Activated naive CD4-positive, alpha-beta T cell (primary cell): ENCODE measurements at places on chromosomes 1 and 21.

DNA sequence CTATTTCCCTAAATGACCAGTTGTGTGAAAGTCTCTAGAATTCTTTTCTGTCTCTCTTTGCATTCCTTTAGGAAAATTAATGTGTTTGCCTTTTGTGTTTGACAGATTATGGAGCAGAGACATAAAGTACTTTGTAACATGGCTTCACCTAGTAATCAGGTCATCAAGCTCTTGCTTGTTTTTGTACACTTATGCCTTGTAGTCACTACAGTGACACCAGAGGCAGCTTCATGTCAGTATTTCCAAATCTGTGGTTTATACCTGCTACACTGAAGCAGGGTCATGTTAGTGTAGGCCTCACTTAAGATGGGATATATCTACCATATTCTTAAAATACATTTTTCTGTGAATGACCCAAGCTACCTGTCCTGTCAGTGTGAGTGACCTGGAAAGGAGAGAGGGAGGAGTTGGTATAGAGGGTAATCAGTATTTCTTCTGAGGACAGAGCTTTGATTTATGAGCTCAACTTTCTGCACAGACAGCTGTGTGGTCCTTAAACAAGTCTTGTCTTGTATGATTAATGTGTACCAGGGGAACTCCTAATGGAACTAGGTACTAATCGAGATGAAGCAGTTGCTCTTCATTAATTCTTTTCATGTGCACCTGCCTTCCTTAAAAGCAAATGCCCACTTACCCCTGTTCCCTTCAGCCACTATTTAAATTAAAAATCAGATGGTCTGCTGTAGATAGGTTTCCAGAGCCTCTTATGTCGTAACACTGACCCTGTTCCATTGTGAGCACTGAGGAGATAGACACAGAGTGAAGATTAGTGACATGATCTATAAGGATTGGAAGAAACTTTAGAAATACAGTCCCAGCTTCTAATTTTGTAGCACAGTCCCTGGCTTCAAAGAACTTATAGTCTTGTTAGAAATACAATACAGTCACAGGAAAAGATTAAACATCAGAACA, 45.7 kb downstream of the MACO1 start:
- DNase-seq: no peak

DNA sequence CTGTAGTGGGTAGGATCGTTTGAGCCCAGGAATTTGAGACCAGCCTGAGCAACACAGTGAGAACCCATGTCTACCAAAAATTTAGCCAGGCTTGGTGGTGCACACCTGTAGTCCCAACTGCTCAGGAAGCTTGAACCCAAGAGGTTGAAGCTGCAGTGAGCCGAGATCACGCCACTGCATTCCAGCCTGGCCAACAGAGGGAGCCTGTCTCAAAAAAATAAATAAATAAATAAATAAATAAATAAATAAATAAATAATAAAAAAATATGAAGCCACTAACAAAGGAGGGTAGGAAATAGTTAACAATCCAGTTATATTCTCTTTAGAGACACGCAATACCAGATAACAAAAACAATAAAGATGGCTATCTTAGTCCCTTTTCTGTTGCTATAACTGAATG, 11.9 kb upstream of the CBR3 start:
- no peak for DNase-seq

- DNase-seq: no peak
These were observed 169.3 kb downstream of the PRDM2 start for GRCh38 chr1:13869172-13869797.

DNA sequence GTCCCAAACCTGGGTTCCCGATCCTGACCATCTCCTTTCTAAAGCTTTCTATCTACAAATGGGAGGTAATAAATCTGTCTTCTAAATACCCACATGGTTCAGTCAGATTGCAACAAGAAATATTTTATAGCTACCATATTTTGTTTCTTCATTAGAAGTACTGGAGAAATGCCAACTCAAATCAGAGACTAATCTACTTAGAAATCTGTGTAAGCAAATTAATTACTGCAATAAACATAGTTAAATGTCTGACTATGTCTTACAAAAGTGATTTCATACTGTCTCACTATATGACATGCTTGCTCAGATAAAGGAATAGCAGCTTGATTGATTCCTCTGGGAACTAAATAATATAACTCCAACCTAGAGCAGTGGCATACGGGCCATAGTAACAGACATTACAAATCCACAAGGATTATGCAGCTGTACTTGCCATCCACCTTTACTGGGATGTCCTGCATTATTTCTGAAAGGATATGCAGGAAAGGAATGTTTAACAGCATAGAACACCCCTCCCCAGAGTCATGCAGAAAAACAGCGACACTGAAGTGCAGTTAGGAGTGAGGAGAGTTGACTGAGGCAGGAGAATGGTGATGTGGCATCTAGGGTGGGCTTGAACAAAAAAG, 80.3 kb downstream of the PCNX2 start:
- no peak for DNase-seq

- no peak for DNase-seq
These were observed 46.6 kb downstream of the S1PR1 start for GRCh38 chr1:101283443-101283842.

GRCh38 chr1:156359973-156360372, 9.0 kb upstream of the RHBG start:
- no peak for DNase-seq

DNA sequence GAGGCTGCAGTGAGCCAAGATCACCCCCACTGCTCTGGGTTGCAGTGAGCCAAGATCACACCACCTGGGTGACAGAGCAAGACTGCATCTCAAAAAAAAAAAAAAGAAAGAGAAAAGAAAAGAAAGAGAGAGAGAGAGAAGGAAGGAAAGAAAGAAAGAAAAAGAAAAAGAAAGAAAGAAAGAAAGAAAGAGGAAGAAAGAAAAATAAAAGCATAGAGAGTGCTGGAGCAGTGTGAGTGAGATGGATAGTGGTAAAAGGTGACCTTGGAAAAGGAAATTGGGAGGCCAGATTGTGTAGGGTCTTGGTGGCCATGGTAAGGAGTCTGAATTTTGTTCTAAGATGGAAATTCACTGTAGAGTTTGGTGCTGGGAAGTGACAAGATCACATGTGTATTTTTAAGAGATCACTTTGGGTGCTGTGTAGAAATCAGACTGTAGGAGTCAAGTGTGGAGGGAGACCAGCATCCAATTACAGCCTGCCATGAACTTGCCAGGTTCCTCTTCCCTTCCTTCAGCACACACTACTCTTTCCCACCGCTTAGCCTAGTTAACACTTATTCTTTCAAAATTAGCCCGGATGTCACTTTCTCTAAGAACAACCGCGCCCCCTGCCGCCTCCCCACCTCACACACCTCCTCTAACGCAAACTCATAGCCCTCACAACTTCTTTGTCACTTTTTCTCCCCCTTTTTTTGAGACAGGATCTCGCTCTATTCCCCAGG, 17.9 kb downstream of the MTX1 start:
- peak; percentile 39 for DNase-seq

GRCh38 chr1:54645806-54646676, 4.5 kb downstream of the MROH7 start:
- no peak for DNase-seq

DNA sequence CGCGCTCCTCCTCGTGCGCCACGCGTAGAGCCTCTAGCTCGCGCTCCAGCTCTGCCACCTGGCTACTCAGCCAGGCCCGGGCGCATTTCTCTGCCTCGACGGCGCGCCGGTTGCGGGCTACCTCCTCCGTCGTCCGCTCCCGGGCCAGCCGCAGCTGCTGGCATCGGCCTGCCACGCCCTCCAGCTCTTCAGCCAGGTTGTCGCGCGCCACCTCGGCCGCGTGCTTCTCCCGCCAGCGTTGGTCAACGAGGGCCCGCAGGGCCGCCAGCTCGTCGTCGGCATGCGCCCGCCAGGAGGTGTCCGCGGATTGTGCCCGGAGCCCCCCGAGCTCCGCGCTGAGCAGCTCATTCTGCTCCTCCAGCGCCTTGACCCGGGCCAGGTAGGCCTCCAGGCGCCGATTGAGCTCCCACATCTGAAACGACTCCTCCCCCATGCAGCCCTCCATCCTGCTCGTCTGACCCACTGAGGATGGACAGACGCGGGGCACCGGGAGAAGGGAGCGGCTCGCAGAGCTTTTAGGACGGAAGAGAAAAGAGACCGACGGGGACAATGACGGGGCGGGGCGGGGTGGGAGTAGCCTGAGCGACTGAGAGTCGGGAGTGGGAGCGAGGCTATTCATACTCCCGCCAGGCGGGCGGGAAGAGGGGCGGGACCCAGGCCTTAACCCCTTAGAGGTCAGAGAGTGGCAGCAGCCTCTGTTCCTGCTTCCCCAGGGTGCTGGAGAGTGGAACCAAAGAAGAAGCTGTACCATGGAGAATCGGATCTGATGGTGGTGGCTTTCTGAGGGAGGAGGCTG, at the start of gene NES:
TSS of gene NES (minus strand) at position 588 of the 796 bp plus-strand sequence. CDS start at position 445, 143 bp downstream.
- no peak for DNase-seq

DNA sequence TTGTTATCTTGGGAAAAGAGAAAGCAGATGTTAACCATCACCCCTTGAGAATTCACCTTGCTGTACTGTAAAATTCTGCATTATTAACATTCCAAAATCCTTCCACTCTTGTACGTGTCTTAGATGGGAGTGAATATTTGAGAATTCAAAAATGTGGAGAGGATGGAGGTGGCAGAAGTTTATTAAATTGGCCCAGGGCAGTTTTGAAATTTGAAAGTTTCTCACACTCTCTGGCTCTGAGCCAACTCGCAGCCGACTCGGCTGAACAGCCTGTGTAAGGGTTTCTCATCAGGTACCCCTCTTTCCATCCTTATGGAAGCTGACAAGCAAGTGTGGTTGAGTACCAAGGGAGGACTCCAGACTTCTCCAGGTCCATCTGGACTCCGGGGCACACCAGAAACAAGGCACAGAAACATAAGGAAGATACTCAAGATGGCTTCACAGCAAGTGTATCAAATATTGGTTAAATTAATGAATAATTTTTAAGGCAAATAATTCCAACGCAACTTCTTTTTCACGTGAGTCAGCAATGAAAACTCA, 45.1 kb downstream of the RRAGC start:
- DNase-seq: no peak

DNA sequence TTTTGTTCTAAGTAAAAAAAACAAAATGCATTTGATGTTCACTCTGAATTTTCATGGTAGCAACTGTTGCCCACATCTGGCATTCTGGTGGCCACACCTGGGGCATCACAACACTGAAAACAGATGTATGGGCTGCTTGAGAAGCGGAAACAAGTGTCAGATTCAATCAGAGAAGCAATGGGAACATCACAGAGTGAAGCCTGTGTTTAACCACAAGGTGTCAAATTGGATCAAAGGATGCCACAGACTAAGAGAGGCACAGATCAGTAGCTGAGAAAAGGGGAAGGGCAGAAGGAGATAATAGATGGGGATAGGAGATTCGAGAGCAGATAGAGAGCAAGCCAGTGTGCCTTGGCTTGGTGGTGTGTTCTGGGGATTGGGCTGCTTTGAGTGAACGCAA, 49.8 kb upstream of the MTF2 start:
- no peak for DNase-seq

DNA sequence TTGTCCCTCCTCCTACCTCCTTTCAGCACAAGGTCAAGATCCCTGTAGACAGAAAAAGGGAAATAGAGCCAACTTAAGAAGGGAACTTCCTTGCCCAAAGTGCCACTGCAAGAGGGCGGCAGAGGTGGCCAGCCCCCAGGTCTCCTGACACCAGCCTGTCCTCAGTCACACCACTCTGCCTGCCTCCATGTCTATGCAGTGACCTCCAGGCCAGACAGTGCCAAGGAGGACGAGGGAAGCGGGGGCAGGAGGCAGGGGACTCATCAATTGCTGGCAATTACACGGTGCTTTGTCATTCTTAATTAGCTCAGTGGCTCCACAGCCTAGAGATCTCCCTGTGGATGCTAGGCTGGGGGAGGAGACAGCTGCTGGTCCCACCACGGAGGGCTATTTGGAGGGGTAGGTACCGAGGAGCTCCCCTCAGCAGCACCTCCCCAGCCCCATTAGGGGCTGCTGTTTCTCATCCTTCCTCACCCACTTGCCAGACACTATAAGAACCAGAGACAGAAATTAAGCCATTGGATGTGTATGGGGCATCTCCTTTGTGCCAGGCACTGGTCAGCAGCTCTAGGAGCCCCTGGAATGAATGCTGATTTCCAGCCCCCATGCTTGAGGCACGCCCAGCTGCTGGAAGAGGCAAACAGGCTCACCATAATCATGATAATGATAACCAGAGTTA, 6.1 kb upstream of the LDLRAP1 start:
- DNase-seq: no peak

- DNase-seq: no peak
These were observed 74.4 kb upstream of the HAO2 start for GRCh38 chr1:119294199-119294598.

GRCh38 chr1:57736940-57737339, 313.1 kb upstream of the DAB1 start:
- no peak for DNase-seq

DNA sequence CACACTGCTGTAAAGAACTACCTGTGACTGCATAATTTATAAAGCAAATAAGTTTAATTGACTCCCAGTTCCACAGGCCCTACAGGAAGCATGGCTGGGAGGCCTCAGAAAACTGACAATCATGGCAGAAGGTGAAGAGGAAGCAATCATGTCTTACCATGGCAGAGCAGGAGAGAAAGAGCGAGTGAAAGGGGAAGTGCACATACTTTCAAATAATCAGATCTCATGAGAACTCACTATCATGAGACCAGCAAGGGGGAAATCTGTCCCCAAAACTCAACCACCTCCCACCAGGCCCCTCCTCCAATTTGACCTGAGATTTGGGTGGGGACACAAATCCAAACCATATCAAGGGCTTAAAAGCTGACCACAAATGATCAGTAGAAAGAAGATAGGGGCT, 493.2 kb downstream of the PTPRC start:
- no peak for DNase-seq

- no peak for DNase-seq
These were observed 64.6 kb upstream of the PPIH start for GRCh38 chr1:42593486-42594100.

DNA sequence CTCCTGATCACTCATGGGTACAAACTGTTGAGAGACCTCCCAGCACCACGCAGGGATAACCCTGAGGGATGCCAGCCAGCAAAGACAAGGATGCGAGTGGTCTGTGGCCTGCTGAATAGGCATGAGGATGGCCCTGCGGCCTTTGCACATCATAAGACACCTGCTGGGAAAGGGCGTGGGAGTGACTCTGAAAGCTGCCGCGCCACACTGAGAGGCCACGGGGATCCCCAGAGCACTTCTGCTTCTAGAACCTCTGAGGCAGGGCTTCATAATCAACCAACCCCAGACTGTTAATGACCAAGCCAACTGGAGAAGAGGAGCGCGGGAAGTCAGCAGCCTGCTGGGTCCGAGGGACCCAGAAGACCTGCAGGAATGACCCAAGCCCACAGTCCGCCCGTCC, 73.8 kb downstream of the SH3BGR start:
- DNase-seq: no peak

GRCh38 chr1:54314696-54315095, 91.5 kb downstream of the SSBP3 start:
- no peak for DNase-seq
